ENCODE measurements at places on chromosomes 12 and 14.

- DNase-seq = no peak
These were observed 795 bp downstream of the STAT6 start for GRCh38 chr12:57110104-57111030.

DNA sequence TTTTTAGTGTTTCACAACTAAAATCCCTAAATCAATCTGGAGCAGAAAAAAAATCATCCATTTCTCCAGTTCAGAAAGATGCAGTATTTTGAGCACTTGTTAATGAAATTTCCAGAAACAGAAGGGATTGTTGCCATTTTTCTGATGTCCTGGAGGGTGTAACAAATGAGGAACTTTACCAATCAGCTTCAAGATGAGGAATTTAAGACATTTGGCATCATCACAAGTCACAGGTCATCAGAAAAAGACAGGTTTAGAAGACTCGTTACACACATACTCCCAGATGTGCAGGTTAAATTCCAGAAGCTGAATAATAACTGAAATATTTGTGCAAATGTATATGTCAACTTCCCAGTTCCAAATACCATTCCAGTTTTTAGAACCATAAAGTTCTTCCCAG is 482 bp upstream of the PSMC1 start:
- DNase-seq = no peak

DNA sequence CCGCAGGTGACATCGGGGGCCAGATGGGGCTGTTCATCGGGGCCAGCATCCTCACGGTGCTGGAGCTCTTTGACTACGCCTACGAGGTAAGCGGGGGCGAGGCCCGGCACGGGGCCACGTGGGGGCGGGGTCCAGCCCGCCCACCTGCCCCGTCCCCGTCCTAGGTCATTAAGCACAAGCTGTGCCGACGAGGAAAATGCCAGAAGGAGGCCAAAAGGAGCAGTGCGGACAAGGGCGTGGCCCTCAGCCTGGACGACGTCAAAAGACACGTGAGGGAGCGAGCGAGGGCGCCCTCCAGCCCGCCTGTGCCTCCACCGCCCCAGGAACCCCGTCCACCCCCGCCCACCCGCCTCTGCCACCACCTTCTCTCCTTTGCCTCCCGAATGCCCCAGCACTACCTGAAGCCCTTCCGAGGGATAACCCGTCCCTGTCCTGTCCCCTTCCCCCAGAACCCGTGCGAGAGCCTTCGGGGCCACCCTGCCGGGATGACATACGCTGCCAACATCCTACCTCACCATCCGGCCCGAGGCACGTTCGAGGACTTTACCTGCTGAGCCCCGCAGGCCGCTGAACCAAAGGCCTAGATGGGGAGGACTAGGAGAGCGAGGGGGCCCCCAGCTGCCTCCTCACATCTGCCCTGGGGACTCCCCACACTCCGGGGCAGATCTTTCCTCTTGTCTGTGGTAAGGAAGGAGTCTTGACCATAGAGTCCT is 3.9 kb upstream of the SMARCD1 start:
- no peak for DNase-seq

DNA sequence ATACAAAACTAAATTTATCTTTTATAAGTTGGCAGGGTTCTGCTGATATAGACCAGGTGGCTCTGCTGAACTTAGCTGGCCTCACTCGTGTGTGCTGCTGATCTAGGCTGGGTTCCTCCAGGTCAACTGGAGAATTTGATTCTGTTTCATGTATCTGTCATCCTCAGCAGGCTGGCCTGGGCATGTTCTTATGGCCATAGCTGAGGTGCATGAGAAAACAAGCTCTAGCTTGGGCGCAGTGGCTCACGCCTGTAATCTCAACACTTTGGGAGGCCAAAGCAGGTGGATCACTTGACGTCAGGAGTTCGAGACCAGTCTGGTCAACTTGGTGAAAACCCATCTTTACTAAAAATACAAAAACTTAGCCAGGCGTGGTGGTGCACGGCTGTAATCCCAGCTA is 24.3 kb upstream of the BCL2L14 start:
- DNase-seq = no peak

DNA sequence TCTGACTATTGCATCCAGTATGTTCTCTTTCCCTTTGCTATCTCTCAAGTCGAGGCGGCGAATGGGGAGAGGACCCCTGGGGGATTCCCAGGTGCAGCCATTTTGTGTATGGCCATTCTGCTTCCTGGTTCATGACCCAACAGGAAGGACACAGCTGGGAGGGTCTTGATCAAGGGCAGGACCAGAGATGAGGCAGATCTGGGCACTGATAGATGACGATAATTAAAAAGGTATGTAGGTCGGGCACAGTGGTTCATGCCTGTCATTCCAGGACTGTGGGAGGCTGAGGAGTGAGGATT is 73.9 kb downstream of the EID3 start:
- DNase-seq = no peak

- no peak for DNase-seq
These were observed 6.6 kb downstream of the ASPG start for GRCh38 chr14:104091927-104092771.

DNA sequence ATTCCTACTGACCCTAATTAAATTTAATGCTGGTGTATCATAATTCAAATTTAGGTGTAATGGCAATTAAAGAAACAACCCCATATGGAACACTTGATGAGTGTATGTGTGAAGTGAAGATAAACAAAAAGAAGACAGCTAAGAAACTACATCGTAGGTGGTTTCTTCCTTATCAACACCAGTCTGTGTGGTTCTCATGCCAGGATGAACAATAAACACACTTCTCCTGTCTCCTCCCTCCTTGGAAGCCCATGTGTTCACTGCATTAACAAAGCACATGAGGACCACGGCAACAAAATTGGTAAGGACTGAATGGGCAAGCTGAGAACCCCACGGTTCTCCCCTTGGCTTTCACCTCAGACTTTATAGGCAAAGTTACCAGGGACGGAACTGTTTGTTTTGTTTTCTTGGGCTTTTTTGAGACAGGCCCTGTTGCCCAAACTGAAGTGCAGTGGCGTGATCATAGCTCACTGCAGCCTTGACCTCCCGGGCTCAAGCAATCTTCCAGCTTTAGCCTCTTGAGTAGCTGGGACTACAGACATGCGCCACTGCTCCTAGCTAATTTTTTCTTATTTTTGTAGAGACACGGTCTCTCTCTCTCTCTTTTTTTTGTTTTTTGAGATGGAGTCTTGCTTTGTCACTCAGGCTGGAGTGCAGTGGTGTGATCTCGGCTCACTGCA is 71.0 kb downstream of the TRAFD1 start:
- DNase-seq = no peak

GRCh38 chr12:6203601-6204000 is 3.4 kb downstream of the CD9 start:
- no peak for DNase-seq

DNA sequence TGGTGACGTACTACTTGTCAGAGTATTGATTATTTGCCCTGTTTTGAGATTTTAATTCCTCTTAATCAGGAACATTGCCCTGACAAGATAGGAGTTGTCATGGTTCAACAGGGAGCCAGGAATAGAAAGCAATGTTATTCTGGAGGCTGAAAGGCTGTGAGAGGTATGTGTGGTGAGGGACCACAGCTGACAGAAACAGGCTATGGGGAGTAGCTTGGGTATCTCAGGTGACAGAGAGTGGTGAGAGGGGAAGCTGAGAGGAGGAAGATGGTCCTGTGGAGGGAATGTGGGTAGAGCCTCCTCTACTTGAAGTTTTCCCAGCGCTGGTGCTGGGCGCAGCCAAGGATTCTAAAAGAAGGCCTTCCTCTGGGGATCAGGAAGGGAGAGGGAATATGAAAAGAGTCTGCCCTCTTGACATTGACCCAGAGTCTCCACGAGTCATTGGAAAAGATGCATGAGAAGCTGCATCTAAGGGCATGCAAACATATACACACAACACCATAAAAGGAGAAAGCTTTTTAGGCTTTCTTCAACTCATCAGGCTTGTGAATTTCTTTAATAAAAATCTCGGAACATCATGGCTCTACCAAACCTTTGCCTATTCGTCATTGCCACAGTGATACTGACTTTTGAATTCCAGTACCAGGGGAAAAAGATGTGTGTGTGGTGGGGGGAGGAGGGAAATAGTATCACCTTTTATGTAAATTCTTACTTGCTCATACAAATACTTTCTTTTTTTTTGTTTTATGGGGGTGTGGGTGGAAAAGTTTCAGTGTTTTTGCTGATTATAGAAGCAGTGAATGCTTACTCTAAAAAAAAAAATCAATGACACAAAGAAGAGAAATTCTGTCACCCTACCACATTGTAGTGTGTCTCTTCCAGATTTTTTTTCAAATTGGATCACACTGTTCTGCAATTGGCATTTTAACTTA is 39.9 kb upstream of the DHRS7 start:
- DNase-seq = no peak

- no peak for DNase-seq
These were observed 12.8 kb upstream of the ACVR1B start for GRCh38 chr12:51938726-51939125.

- no peak for DNase-seq
These were observed 18.5 kb downstream of the NCOR2 start for GRCh38 chr12:124548854-124549378.

GRCh38 chr12:2083561-2083960 is 30.8 kb downstream of the CACNA1C start:
- DNase-seq = no peak

DNA sequence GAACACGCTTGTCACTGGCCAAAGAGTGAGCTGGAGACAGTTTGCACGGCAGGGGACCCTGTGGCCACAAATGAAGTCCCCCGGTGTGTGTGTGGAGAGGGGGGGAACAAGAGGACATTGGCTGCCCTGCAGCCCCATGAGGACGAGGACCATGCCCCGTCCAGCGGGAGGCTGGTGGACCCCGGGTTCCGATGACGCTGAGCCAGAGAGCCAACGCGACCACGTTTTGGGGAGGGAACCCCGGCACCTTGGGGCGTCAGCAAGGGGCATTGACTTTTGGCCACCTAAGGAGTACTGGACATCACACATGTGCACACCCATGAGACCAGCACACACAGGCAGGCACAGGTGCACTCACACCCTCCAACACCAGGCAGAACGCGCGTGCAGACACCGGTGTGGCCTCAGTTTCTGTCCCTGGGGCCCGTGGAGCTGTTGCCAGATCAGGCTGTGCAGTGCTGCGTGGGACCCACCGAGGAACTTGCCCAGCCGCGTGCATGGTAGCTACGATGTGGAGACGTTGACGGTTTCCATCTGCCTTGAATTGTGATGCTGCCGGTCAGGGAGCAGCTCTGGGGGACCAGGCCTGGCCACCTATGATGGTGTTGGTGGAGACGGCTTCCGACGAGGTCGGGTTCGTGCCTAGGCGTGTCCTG is 26.5 kb downstream of the NOC4L start:
- DNase-seq = no peak

- DNase-seq = no peak
These were observed 52.5 kb upstream of the WSCD2 start for GRCh38 chr12:108076556-108076955.

GRCh38 chr14:105589161-105589925 is 63.0 kb downstream of the TMEM121 start:
- DNase-seq = no peak

DNA sequence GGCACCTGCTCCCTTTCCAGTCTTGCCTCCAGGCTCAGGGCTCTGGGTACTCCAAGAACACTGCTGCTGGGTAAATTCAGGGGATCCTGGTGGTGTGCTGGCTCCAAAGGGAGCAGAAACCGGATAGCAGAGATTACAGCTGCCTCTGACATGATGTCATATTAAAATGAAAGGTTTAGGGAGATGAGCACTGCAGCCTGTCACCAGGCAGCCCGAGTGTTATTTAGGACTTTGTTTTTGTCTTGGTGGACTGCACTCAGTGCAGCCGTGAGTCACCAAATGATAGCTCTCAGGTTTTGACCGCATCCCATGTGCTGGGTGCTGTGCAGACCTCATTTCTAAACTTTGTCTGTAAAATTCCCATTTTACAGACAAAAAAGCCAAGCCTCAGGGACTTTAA is 266.0 kb upstream of the CRY1 start:
- no peak for DNase-seq

DNA sequence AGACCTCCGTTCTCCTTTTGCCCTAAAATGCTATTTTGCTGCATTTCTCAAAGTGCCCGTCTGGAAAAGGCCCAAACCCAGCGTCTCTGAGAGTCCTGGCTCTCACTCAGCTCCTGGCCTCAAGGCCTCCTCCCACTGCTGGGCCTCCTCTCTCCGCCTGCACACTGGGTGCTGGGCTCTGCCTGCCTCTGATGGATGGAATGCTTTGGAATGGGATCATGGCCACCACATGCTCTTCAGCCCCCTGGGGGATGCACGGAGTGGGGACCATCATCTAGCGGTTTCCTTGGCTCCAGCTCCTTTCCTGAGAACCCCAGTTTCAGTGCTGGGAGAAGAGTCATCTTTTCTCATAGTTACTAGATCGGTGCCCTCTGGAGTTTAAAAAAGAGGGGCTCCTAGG is 65.2 kb downstream of the KDM2B start:
- DNase-seq = no peak

GRCh38 chr14:92950773-92951172 is 27.8 kb downstream of the CHGA start:
- no peak for DNase-seq

- DNase-seq = no peak
These were observed 99.6 kb downstream of the ANO6 start for GRCh38 chr12:45315462-45315861.

DNA sequence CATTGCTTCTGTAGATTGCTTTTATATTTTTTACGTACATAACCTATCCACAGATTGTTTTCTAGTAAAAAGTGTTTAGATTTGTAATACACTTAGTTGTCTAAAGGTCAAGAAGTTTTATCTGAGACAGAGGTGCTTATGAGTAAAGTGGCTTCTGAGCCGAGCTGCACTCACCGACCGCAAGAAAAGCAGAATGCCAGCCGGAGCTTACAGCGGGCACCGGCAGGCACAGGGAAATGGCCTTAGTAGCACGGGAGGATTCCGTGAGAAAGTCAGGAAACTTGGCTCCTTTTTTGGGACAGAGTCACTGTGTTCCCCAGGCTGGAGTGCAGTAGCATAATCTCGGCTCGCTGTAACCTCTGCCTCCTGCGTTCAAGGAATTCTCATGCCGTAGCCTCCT is 29.8 kb downstream of the PIWIL1 start:
- no peak for DNase-seq

- no peak for DNase-seq
These were observed 19.3 kb downstream of the ZC2HC1C start for GRCh38 chr14:75088566-75089373.

GRCh38 chr12:88298761-88299242 is 156.7 kb downstream of the TMTC3 start:
- no peak for DNase-seq

- DNase-seq = no peak
These were observed 171.4 kb upstream of the GSC start for GRCh38 chr14:94941311-94941710.

DNA sequence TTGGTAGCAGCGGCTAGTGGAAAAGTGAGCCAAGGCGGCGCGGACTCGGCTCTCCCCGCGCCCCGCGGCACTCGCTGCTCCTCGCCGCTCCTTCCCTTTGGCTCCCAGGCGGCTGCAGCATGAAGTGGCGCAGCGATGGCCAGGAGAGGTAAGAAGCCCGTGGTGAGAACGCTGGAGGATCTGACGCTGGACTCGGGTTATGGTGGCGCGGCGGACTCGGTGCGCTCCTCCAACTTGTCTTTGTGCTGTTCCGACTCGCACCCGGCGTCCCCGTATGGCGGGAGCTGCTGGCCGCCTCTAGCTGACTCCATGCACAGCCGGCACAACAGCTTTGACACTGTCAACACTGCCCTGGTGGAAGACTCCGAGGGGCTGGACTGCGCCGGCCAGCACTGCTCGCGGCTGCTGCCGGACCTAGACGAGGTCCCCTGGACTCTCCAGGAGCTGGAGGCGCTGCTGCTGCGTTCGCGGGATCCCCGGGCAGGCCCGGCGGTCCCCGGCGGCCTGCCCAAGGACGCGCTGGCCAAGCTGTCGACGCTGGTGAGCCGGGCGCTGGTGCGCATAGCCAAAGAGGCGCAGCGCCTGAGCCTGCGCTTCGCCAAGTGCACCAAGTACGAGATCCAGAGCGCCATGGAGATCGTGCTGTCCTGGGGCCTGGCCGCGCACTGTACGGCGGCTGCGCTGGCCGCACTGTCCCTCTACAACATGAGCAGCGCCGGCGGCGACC is 225.6 kb upstream of the CRY1 start:
- no peak for DNase-seq
